GOT3 (cell line): ENCODE measurements at places on chromosomes 5 and 9.
A peak's percentile ranks its signal among the peaks of the same experiment; 100 is the strongest.

GRCh38 chr5:96904054-96904931 is 28.0 kb downstream of the ERAP2 start:
- no peak for DNase-seq

DNA sequence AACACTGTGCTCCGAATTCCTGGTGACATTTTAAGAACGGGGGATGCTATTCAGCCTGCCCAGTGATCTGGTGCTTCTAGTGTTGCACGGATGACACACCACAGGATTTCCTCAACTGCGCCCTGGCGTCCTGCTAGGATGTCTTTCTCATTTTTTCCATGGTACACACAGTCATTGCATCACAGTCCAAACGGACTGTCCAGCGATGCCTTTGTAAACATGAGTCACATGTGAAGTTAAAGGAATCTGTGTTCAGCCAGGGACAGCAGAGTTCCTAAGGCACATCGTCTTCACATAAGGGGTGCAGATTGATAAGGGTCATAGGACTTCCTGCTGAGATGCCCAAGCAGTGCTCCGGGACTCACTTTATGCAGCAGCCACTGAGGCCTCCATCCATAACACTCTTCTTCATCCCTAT is 9.3 kb upstream of the PTPN3 start:
- DNase-seq = no peak

DNA sequence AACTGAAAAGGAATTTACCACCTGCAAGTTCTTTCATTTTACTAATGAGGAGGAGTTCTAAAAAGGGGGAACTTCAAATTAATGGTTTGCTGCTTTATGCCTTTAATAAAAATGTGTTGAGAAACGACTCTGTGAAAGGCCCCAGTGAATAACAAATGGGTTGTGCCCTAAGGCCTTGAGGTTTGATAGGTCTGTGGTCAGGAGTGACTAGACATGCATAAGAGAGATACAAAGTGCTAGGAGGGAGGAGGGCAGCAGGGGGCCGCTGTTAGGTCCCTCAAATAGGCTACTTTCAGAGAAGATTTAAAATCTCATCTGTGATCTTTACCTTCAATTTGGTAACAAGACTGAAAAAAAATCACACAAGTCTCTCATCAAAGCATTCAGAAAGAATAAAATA is 58.3 kb downstream of the FAM81B start:
- DNase-seq = no peak

- DNase-seq = no peak
These were observed 6.9 kb upstream of the OLFM1 start for GRCh38 chr9:135080286-135081263.

- DNase-seq = no peak
These were observed 267.0 kb downstream of the CETN3 start for GRCh38 chr5:90142541-90142940.

DNA sequence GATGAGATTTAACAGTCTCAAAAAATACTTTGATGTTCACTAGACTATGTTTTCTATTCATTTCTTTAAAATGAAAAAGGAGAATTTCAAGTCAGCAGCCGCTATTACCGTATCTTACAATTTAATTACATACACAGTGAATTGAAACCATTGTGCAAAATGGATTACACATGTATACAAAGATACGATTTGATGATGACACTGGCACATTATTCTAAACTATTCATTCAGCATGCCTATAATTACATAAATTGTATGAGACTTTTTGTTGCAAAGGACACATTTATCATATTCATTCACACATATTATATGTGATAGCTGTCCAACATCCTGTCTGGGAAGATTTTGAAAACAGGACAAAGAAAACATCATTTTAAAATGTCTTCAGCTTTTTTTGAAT is 118.3 kb upstream of the VCAN start:
- DNase-seq = no peak

DNA sequence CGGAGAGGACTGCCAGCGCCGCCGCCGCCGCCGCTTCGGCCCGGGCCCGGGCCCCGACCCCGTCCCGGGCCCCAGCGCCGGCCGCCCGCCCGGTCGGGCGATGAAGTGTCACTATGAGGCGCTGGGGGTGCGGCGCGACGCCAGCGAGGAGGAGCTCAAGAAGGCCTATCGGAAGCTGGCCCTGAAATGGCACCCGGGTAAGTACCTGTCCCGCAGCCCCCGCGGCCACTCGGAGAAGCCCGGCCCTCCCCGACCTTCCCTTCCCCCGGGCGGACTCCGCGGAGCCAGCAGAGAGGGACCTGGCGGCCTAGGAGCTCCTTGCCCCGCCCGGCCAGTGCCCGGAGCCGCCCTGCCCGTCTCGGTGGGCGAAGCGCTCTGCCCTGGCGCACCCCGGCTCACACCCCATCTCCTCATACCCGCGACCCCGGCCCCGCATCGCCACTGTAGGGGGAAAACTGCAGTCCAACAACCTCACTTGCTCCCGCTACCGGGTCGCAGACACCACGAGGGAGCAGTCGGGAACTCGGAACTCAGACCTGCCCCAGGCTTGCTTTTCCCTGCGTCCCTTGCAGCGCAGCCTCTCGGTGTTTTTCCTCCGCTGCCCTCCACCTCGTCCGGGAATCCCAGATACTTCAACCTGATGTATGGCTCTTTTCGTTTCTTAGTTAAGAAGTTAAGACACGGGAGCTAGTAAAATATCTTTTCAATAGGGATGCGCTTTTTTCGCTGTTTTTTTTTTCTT is 532 bp downstream of the DNAJC21 start:
- peak; percentile 18 for DNase-seq

GRCh38 chr5:55551358-55551757 is 16.6 kb upstream of the PLPP1 start:
- DNase-seq = no peak

GRCh38 chr5:92544596-92544995 is 1036.4 kb downstream of the NR2F1-AS1 start:
- DNase-seq = no peak

DNA sequence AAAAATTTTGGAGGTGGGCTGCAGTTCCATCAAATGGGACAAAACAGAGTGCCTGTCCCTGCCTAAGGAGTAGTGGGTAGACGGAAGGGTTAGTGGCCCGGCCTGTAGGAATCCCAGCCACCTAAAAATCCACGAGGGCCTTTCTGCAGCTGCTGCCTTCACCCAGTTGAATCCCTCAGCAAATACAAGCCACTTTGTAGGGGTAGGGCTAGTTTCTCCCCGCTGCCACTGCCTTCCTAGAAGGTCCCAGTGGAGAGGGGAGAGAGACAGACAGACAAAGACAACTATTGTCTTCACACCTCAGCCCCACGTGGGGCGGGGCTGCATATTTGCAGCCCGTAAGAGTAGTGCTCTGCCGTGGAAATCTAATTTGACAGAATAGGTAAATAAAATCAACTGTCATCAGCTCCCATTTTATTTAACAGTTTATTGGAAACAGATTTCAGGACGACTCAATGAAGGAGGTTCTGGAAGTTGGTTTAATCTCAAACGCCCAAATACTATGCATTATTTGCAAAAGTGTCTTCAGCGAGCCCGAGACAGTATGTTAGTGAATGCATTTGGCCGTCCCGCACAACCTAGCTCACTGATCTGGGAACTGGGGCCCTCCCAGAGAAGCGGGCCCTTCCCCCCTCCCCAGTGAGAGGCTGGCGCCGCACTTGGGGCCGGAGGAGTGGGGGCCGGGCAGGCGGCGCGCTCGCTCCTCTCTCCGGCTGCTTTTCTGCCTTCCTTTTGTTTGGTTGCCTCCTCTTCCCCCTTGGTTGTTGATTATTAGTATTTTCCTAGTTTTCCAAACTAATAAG is 67.6 kb upstream of the TBCA start:
- no peak for DNase-seq

DNA sequence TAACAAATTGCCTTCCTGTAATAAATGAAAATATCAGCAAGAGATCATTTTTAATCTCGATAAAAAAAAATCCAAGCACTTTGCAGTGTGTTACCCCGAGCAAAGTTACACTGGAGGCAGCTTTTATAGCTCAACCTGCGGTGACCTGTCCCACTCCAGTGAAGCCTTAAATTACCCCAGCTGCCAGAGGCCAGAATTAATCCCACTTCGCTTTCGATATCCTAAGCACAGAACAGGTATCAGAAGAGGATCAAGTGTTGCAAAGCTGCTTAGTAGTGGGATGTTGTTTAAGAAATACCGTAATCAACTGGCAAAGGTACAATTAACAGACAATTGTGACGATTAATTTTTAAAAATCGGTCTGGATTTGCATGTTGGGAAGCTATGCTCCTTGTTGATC is 314.0 kb downstream of the AGTPBP1 start:
- no peak for DNase-seq

DNA sequence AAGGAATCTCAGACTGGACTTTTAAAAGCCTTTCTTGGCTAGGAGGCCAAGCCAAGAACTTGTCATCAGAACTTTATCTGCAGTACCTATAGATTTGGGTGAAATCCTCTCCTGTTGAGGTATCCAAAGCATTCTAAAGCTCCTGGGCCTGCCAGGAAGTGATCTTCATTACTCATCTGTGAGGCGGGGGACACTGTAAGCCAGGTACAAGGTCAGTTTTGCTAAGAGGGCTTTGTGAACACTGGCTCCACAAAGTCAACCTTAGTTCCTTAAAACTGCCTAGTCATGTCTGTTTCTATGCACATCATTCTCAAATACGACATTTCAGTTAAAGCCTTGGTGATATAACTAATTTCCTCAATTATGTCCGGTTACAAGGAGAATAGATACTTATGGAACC is 236.7 kb downstream of the PIK3R1 start:
- DNase-seq = no peak

DNA sequence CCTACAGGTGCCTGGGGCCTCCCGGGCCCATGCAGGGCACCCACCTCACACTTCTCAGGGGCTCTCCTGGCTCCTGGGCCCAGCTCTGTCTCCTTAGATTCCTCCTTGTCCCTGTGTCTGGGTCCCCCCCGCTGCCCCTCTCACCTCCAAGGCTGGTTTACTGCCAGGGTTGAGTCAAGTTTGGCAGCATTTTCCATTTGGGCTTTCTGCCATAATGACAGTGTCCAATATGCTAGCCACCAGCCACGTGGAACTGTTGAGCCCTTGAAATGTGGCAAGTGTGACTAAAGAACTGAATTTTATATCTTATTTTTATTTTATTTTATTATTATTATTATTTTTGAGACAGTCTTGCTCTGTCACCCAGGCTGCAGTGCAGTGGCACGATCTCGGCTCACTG is 1.9 kb downstream of the TTC16 start:
- DNase-seq = no peak

- DNase-seq = no peak
These were observed 39.0 kb upstream of the SAP30L start for GRCh38 chr5:154406826-154407225.

- DNase-seq = no peak
These were observed 50.5 kb upstream of the BARHL1 start for GRCh38 chr9:132531710-132532570.

GRCh38 chr9:86405926-86406325 is 51.7 kb upstream of the TUT7 start:
- no peak for DNase-seq

GRCh38 chr9:38202336-38202938 is 133.4 kb upstream of the SHB start:
- no peak for DNase-seq

GRCh38 chr9:131094015-131094414 is 2.3 kb upstream of the AIF1L start:
- DNase-seq = no peak

DNA sequence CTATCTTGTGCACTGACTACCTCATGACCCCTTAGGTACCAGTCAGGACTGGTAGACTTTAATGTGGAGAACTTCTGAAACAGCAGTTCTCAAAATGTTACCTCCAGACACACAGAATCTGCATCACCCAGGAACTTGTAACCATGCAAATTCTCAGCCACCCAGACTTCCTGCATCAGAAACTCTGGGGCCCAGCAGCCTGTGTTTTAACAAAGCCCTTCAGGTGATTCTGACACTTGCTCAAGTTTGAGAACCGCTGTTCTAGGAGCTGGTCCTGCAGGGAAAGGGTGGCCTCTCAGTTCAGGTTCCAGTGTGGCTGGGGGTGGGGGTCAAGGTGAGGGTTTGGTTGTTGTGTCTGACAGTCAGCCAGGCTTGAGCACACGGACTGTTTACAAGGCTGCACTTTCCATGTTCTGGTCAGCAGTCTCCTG is 28.4 kb downstream of the ZFP62 start:
- no peak for DNase-seq

DNA sequence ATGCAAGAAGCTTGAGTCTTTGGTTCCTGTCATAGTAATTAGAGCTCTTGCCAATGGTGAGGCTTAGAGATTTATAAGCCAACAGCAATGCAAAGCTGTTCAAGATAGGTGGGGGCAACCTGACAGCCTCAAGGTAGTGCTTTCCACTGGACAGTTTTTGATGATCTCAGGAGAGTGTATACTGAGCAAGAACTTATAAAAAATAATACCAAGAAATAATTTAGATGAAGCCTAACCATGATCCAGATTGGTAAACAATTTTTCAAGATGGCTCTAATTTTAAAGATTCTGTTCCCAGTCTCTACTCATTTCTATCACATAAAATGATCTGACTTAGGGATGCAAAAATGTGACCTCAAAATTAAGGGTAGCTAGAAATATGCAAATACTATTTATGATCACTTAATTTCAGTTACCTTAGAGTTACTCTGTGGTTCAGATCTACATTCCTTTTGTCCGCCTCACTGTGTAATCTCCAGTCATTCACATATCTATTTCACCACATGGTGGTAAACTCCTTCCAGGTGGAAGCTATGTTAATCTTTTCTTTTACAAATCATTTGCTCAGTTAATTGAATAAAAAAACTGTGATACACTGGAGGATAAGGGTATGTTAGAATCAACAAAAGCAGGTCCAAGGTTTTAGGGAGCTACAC is 1228.0 kb upstream of the C9orf72 start:
- no peak for DNase-seq
